Testis (tissue), 5 donors: ENCODE measurements at places on chromosomes 11 and 22. TPM values are rescaled to one million over a fixed set of nuclear protein-coding genes. Genes with fewer than 3 reads are reported as not detected.

GRCh38 chr11:134471716-134472455 lies 59.8 kb upstream of the B3GAT1 start:
- no peak for DNase-seq

SMTNL1 gene
- polyA plus RNA-seq, result 2.0 TPM

- no peak for DNase-seq
Observed at GRCh38 chr11:13134886-13135285, 125.8 kb downstream of the RASSF10 start.

DNA sequence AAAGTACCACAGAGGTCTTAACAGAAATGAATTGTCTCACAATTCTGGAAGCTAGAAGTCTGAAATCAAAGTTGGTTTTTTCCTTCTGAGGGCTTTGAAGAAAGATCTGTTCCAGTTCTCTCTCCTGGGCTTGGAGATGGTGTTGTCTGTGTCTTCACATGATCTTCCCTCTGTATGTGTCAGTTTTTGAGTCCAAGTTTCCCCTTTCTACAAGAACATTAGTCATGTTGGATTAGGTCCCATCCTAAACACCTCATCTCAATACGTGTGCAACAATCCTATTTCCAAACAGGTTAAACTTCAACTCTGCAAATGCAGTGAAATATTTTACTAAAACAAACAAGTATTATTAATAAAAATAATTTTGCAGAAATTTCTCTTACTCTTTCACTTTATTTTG lies 3.1 kb upstream of the PTS start:
- no peak for DNase-seq

- no peak for DNase-seq
Observed at GRCh38 chr11:70614034-70614681, 215.8 kb downstream of the CTTN start.

DNA sequence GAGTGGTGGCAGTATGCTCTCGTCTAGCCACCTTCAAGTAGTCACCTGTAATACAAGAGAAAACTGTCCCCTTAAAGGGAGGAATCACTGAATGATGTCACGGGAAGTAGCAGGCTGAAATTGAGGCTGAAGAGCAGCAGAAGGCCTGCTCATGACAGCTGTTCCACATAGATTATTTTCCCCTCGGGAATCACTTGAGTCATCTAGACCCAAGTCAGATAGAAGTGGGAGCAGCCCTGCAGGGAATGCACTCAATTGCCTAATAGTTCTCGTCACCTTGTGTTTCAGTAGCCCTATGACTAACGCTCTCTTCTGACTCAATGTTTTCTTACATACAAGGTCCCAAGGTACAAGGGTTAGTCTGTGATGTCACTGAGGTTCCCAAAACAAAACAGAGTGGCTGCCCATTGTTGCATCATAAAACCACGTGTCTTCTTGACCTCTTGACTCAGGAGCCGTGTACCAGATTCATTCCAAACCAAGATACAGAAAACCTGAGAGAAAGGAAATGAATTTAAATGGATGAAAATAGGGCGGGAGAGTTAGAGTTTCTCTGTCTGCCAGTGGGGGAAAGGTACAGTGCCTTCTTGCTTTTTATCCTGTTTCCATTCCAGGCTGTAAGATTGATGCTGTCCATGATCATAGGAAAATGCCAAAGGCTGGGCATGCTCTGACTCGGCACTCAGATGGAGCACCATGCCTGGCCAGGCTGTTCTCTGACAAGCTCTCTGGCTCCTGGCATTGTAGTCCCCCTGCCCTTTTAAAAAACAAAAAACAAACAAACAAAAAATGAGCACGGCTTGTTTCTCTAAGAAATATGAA lies 21.6 kb upstream of the C11orf96 start:
- DNase-seq, result peak; percentile 64

CASP1 gene
- polyA plus RNA-seq, result 6.1 TPM

- no peak for DNase-seq
Observed at GRCh38 chr11:91433284-91434010, 791.2 kb upstream of the FAT3 start.

GRCh38 chr11:83157594-83158356 lies 844 bp downstream of the PCF11 start:
- peak; percentile 75 for DNase-seq

- peak; percentile 65 for DNase-seq
Observed at GRCh38 chr11:64745189-64745520, 1.2 kb upstream of the RASGRP2 start.

DNA sequence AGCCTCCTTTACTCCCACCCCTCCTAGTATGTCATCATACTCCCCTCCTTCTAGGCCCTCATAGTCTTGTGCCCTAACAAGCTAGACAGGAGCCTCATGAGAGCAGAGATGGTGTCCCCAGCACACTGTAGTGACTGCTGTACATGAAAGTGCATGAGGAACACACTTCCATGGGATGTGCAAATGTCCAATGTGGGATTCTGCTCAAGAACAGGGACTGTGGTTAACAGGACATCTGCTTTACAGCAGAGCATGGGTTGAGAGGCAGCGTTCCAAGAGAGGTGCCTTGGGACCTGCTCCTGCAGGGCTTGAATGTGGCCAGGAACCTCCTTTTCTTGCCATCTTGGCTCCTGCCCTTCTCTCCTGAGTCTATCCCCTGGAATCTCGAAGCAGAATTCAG lies 45.3 kb downstream of the HIRA start:
- DNase-seq, result no peak

DNA sequence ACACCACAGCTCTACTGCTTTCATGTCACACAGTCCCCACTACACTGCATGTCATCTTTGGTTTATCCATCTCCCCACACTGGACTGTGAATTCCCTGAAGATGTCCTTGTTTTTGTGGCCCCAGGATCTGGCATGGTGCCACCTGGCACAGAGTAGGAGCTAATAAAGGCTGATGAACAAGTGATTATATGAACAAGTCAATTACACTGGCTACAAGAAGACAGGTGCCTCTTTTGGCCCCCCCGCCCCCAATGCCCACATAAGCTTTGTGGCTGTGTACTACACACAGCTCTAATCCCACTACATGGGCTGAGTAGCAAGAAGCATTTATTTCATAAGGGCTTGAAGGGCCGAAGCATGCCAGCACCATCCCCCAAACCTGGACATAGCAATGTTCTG lies 24.7 kb downstream of the PLEKHA7 start:
- DNase-seq, result no peak

- no peak for DNase-seq
Observed at GRCh38 chr11:103544874-103545273, 435.6 kb downstream of the DYNC2H1 start.

DNA sequence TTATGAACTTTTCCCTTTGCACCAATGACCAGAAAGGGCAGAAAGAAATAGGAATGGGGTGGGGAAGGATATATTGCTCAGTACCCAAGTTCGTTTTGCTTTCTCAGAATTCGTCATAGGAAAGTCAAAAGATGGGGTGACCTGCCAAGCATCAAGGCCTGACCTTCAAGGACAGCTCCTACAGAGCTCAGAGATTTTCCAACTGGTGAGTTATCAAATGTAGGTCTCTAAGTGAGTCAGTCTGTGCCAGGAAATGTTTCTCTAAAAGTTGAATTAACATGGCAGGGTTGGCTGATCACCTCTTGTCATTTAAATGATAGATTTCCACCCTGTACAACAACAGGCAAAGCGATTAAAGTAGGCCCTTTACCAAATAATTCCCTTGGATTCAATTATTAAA lies 307.2 kb downstream of the CADM1 start:
- DNase-seq, result no peak

MB gene
- polyA plus RNA-seq, result 62.6 TPM

SSRP1 gene
- 104 TPM for polyA plus RNA-seq

DNA sequence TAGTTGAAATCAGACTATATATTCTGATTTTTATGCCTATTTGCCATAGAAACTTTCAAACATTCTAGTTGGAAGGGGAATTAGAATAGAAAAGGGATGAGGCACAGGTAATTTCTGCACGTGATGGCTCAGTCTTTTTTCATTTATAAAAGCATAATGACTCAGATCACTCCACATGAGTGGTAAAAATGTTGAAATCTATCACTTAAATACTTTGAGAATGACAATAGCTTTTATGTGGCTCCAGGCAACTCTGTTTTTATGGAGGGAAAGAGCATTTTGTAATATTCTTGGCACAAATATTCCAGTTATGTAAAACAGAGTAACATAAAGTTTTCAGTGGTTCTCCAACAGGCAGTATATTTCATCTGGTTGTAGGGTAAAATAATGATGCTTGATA lies 5.9 kb upstream of the MMP3 start:
- DNase-seq, result no peak

DNA sequence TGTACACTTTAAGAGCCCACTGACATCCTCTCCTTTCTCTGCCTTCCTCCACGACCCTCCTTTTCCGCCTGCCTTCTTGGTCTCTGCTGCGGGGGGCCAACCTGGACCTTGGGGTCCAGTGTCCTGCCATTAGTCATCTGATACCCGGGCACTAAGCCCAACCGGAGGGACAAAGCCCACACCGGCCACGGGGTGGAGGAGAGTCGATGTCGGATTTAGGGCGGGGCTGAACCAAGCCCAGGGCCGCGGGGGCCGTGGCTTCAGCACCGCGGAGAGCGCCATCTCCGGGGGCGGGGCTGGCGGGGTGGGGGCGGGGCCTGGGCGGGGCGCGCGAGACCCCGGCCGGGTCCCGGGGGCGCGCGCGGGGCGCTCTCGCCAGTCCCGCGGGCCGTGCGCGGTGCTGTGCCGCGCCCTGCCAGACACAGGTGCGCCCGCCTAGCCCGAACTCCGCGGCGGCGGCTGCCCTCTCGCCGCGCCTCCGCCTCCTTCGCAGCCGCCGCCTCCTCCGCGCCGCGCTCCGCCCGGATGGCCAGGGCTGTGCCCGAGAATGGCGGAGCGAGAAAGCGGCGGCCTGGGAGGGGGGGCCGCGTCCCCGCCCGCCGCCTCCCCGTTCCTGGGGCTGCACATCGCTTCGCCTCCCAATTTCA lies at the start of gene MAPK8IP1:
MAPK8IP1 (plus strand) TSS at position 378 of the 647 bp plus-strand sequence; CDS start at position 548, 170 bp downstream.
- DNase-seq, result peak; percentile 65

FAM180B gene
- 1.1 TPM for polyA plus RNA-seq

ASPHD2 gene
- 4.2 TPM for polyA plus RNA-seq

MFRP gene
- not detected for polyA plus RNA-seq

- DNase-seq, result no peak
Observed at GRCh38 chr11:103889679-103890078, 146.8 kb upstream of the DDI1 start.

DNA sequence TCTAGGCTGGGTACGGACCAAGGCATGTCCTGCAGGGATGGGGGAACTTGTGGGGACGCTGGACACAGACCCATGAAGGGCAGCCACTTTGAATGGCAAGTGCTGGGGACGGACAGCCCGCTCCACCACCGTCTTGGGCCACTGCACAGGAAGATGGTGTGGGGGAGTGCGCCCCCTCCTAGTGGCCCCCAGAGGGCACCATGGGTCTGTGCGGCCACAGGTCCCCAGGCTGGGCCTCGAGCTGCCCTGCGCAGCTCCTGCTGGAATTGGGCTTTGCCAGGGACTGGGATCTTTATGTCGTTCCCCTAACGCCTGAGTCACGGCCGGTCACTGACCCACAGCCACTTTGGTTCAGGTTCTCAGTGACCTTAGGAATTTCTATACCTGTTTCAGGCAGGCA lies 44.4 kb downstream of the NAT10 start:
- DNase-seq, result no peak

DNA sequence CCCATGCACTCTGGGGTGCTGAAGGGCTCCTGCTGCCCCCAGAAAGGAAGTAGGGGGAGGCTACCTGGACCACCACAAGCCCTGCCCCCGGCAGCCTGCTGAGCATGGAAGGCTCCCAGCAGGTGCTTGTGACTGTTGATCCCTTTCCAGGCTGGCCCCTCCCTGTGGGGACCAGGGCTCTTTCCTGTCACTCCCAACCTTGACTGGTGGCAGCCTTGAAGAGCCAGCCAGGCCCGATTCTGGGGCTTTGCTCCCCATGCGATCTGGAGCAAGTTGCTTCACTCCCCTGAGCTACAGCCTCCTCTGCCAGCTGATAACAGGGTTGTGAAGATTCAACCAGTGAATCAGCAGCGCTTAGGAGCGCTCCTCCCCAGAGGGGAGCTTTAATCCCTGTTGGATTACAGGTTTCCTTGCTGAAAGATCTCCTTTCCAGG lies 4.6 kb upstream of the CST6 start:
- DNase-seq, result peak; percentile 48

GRCh38 chr11:12494699-12495098 lies 117.3 kb downstream of the PARVA start:
- no peak for DNase-seq

DNA sequence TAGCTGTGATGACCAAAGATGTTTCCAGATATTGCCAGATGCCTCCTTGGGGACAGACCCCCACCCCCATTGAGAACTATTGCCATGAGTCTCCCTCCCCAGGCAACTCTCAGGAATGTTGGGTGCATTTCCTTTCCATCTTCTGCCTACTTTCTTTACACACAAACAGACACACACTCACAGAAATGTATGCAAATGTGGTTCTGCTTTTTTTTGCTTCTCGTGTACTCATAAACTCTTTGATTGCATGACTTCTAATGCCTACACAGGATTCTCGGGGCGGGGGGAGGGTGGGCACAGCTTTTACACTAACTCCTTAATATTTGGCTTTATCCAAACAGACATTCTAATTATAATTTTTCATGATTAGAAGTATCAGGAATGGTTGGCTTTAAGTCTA lies 53.3 kb upstream of the SUSD2 start:
- no peak for DNase-seq

DNA sequence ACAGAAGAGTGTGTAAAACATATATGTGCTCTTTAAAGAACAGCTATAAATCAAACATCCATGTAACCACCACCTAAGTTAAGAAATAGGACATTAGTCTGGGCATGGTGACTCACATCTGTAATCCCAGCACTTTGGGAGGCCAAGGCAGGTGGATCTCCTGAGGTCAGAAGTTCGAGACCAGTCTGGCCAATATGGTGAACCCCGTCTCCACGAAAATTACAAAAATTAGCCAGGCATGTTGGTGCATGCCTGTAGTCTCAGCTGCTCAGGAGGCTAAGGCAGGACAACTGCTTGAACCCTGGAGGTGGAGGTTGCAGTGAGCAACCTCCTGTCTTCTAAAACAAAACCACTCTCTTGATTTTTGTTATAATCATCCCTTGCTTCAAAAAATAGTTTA lies 103.3 kb downstream of the LRRC32 start:
- no peak for DNase-seq
